ENCODE measurements at places on chromosomes 5 and 9. TPM values are rescaled to one million over a fixed set of nuclear protein-coding genes. Genes with fewer than 3 reads are reported as not detected.

DNA sequence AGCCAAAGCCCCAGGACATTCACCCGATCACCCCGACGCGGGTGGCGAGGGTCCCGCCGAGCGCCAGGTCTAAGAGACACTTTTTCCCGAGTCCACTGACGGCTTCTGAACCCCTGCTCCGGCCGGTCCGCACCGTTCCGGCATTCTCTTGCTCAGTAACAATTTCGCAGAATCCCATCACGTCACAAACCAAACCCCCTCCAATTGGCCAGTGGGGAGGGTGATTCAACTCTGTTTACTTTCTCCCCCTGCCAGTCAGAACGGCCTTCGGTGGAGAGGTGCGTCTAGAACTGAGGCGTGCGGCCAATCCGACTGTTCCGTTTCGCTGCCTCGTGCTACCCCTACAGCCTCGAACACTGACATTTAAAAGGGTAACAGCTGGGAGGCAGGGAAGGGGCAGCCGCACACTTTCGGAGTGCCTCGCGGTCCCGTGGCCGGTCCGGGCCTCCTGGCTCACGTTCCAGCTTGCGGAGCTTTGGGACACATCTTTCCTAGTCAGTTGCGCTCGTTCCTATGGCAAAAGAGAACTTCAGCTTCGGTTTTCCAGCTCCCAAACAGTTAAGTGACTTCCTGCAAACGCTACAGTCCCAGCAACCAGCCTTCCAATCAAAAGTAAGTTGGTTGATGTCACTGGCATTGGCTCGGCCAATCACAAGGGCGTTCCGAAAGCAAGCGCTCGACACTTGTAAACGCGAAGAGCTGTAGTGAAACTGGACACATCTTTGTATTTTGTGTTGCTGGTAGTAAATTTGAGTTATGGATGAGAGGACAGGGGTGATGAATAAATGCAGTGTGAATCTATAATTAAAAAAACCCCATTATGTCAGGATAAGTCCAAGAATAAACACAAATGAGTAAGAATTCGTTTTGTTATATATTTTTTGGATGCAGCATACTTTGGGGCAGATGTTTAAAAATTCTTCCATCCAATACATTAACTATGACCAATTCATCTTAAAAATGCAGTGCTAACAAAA is at the start of gene KLF9:
TSS of gene KLF9 (minus strand) at position 859 of the 977 bp plus-strand sequence. CDS start 1,294 bp downstream, outside the sequence.
- peak; percentile 93 for DNase-seq

DNA sequence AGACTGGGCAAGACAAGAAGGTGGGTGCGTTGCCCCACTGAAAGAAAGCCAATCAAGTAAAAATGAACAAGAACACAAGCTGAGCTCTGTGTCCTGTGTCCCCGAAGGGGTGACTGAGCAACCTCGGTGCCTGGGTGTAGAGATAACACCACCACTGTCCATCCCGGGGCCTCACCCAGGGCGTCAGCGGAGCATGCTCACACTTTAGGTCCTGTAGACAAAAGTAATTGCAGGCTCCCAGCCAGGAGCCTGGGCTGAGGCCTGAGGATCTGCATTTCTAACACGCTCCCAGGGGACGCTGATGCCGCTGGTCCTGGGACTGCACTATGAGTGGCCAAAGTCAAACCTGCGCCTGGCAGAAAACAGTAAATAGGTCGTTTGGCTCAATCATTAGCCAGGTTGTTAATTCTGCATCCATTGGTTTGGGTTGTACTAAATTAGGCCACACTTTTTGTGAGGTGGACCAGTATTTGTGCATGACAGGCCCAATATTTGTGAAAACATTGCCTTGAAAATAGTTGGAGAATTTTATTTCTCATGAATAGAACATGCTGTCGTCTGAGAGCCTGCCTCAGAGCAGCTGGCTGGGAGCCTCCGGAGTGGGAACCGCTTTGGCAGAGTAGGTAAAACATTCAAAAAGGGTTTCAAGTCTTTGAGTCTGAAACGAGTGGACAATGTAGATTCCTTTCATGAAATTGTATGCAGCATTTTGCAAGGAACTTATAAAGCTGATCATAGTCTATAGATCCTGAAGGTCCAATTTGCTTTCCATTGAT is 38.3 kb downstream of the ANKRD33B start:
- peak; percentile 64 for DNase-seq

GNAQ gene
- 13.7 TPM for total RNA-seq

MCIDAS gene
- not detected for total RNA-seq

DNA sequence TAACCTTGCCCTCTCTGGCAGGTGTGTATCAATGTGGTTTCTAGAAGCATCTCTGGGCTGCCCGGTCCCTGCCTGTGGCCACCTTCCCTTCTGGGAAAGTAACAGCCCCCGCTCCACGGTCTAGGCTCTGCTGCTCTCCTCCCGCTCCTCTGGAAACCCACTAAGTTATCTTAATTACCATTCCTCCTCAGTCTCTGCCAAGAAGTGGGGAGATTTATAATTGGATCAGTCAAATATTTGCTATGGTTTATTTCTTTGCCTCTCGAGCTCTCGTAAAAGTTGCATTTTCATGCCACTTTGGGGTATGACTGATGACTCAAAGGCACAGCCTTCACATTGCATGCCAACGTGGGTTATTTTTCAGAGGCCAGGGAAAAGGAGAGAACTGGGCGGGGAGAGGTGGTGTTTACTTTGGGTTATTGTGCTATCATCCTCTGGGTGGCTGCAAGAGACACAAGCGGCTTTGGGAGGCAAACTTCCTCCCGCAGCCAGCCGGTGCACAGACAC is 205.3 kb upstream of the WWC1 start:
- DNase-seq: no peak

DNA sequence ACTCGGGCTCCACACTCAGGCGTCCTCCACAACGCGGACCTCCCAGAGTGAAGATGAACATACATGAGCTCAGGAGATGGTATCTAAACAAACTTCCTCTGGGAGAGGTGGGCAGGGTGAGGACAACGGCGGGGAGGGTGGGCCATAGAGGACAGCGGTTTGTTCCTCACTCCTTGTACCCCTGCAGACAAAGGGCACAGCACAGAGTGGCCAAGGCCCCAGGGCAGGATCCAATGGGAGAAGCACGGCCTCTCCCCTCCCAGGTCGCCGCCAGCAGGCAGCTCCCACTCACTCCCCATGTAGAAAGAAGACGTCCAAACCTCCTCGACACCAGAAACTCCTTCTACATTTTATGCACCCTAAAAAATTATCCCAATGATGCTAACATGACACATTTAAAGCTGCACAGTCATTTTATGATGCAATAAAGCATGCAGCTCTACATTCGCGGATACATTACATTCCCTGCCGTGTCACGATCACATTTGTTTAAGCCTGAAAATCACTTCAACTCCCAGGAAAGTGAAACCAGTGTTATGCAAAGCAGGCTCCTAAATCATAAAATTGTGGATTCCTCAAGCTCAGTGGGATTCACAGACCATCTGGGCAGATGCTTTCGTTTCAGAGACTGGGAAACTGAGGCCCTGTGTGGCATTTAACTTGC is 87.5 kb upstream of the SARDH start:
- DNase-seq: no peak
